GM20000 (cell line): ENCODE measurements at places on chromosomes 1 and 21.

GRCh38 chr1:36400825-36401601, 3.3 kb upstream of the LSM10 start:
- peak; percentile 46 for DNase-seq

DNA sequence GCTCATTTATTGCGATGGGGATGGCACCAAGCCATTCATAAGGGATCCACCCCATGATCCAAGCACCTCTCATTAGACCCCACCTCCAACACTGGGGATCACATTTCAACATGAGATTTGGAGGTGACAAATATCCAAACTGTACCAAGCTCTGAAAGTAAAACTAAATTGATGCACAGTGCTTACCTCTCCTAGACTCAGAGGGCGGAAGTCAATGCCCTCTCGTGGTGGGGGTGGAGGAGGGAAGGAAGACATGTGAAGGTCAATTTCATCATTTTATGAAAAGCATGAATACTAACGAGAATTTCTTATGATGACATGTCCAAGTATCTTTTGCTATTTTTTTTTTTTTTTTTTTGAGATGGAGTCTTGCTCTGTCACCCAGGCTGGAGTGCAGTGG, 120.0 kb downstream of the PGBD5 start:
- DNase-seq = no peak

DNA sequence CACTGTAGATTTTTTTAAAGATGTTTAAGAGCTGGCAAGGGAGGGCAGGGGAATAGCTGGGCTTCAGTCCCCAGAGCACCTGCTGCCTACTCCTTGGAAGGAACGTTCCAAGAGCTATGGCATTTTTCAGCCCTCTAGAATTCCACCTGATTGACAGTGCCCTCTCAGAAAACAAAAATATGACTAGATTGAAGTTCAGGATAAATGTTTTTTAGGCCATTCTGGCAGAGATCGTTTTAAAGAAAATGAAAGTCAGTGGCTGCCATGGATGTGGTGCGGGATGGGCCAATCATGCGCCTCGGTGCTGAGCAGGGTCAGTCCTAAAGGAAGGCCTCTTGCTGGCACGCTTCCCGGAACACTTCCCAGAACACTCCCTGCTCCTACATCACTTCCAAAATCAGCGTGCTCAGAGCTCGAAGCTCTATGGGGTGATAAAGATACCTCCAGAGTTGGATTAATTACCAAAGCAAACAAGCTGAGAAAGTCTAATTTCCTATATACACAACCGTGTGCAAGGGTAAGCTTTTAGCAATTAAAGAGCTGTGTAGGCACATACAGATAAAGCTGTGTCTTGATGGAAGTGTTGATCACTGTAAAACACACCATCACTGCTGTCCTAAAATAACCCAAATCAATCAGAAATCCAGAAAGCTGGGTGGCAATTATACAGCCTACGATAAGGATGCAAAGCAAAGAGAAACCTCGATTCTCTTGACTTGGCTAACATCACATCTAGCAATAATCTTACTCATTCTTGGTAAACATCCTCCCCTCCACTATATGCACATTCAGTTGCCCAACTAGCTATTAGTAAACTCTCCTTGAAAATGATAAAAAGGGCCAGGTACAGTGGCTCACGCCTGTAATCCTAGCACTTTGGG, 34.6 kb downstream of the TGFBR3 start:
- no peak for DNase-seq

DNA sequence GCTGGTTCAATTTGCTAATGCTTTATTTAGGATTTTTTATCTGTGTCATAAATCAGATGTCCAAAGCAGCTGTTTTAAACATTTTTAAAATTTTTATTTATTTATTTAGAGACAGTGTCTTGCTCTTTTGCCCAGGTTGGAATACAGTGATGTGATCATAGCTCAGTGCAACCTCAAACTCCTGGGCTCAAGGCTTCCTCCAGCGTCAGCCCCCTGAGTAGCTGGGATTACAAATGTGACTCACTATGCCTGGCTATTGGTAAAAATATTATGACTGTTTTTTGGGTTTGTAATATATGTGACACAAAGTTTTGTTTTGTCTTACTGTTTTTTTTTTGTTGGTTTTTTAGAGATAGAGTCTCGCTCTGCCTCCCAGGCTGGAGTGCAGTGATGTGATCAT, 11.8 kb downstream of the ZBED6 start:
- DNase-seq = no peak

DNA sequence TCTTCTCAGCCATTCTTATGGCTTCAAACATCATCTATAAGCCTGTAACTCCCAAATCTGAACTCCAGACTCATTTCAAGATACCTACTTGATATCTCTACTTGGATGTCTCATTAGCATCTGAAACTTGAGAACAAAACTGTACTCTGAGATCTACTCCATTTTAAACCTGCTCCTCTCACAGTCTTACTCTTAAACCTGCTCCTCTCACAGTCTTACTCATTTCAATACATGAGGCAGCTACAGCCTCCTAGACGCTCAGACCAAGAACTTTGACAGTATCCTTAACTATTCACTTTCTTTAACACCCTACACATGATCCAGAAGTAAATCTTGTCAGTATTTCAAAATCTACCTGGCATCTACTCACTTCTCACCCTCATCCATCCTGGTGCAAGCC, 54.3 kb downstream of the NBPF6 start:
- DNase-seq = no peak

DNA sequence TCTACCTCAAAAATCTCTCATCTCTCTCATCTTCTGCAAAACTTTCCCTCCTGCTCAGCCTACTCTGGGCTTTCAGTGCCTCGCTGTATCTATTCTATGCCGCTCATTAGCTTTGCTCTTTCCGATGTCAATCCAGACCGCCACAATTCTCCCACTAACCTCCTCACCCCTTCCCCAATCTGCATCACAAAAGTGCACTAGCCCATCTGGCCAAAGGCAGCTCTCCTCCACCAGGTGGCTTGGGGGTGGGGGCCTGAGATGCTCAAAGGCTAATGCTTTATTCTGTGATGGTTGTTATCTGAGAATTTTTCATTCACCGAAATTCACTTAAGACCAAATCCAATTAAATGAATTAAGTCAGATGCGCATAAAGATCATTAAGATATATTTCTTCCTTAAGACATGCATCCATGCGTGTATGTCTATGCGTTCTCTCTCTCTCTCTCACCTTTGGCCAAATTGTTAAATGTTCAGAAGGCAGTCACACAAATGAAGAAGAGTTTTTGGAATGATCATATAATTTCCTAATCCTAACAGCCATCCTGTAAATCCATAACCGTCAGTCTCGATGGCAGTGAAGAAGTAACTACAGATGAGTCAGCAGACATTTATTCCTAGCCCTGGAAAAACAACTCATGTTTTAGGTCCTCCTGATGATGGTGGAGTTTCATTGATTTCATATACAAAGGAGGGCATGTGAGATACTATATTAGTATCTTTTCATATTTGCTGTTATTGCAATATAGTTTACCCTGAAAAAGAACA, 111.3 kb downstream of the C1orf21 start:
- DNase-seq = no peak

DNA sequence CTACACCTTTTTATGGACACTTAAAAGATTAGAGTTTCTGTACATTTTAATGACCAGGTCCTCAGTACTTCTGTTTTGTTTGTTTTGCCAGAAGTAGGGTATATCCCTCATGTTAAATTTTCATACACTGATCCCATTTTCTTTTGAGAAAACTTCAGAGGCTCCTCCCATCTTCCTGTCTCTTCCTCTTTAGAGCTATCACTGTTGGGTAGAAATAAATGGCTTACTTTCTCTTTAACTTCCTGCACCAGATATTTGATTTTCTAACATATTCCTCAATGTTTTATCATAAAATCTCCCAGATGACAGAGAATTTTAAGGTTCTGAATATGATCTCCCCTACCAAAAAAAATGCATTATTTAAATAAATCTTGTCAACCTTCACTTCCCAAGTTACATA, 23.4 kb downstream of the VAV3 start:
- no peak for DNase-seq

DNA sequence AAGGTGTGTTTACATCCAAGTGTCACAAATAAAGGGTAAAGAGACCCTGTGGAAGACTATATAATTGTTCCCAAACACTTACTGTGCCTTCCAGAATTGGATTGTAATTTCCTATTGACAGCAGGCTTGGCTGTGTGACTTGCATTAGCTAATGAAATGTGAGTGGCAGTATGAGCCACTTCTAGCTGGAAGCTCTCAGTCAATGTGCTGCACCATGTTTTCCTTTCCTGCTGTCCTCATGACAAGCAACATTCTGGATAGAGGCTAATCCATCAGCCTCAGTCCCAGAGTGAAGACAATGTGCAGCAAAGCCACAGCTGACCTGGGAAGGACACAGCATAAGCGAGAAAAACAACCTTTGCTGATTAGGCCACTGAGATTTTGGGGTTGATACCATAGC, 5.9 kb upstream of the FOXJ3 start:
- DNase-seq = no peak

- no peak for DNase-seq
These were observed 72.9 kb upstream of the ZNF678 start for GRCh38 chr1:227490478-227490877.

GRCh38 chr1:212945056-212945455, 5.3 kb upstream of the VASH2 start:
- DNase-seq = no peak

GRCh38 chr1:18009478-18009961, 98.1 kb upstream of the IGSF21 start:
- no peak for DNase-seq

DNA sequence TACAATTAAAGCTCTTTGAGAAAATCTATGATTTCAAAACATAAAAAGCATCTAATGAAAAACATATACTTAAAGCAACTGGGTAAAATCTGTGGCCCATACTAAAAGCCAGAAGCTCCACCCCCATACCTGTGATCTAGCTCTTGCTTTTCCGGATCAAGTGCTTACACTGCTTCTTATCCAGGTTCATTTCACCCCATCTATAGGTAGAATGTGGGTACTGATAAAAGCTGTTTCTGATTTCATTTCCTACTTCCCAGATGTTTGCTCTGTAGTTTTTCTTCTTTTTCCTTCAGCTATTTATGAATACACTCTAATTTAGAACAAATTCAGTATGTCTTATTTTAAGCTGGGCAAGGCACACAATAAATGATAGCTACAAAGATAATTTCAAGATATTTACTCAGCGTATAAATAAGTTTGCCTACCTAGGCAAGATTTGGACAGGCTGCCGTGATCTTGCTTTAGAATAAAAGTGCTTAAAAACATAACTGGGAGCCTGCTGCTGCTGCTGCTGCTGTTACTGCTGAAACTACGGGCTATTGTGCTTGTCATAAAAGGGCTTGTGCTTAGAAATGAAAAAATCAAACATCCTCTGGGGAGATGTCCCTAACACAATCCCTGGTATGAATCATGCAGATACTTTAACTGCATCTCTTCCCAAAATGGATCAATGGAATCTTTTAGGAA, 2.1 kb downstream of the SIPA1L2 start:
- peak; percentile 21 for DNase-seq

- DNase-seq = no peak
These were observed 22.4 kb upstream of the ZFYVE9 start for GRCh38 chr1:52119301-52120079.

DNA sequence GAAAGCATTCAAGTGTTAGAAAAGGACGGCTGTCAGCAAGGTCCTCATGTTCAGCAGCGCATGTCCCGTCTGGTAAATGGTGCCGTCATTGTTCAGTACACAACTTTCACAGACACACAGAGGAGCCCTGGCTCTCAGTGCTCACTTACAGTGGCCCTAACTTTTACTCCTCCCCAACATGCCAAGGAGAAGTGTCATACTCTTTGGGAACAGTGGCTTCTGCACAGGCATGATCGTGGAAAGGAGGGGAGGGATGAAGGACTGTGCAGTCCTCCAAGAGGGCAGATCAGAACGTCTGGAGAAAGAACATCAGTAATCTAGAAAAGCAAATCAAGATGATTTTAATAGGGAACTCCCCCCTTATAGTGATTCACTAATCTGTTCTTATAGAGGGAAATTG, 3.8 kb upstream of the GRHL3 start:
- DNase-seq = no peak

DNA sequence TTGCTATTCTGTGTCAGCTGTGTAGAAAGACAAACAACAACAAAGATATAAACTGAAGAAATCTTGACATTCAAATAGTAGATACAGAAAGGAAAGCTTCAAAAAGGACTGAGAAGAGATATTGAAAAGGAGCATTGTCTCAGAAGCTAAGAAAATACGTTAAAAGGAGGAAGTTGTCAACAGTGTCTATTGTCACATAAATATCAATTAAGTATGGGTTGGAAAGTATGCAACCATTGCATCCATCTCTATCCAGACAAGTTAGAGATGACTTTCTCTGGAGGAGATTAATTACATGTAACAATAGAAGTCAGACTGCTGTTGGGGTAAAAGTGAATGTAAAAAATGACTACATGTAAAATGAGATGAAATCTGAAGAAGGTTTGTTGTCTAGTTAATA, 29.7 kb upstream of the BRINP3 start:
- no peak for DNase-seq

DNA sequence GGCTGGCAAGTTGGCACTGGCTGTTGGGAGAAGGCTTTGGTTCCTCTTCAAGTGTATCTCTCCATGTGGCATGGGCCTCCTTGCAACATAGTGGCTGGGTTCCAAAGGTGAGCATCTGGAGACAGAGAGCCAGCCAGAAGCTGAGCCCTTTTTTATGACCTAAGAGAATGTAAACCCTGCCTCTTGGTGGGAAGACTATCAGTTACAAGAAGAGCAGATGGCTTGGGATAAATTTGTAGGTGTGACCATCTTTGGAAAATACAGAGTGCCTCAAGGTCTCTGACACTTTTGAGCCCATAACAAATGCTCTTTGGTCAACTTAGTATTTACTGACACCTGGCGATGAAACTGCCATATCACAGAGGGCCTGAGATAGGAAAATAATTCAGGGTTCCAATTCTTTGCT, 31.4 kb upstream of the PRELP start:
- no peak for DNase-seq

DNA sequence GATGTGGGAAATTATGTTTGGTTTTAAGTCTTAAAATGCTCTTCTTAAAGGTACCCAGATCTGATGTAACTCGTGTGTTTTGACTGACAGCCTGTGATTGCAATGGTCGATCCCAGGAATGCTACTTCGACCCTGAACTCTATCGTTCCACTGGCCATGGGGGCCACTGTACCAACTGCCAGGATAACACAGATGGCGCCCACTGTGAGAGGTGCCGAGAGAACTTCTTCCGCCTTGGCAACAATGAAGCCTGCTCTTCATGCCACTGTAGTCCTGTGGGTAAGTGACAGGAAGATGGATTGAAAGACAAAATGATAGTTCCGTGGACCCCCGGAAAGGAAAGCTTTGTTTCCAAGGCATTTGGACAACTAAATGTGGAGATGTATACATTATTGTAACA, 71.6 kb upstream of the LAMC2 start:
- no peak for DNase-seq

DNA sequence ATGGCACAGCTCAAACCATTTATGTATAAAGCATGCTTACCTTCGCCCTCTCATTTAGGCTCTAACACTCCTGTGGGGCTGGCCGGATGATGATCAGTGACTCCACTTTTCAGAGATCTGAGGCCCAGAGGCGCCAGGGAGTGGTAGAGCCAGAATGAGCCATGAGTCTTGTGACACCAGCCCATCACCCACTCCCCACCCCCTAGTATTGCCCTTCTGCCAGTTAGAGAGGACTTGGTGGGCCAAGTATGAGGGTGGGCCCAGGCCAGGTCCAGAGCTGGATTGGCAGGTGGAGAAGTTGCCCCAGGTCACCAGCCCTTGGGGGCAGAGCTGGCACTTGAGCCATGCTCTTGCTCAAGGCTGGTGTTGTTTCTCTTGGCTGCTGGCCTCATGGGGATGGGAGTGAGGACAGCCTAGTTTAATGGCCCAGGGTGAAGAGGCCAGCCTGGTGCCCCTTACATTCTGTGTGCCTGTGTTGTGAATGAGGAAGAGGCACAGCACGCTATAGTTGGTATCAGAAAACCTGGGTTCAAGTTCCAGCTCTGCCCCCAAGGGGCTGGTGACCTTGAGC, 30.2 kb upstream of the TTC4 start:
- DNase-seq = no peak
